ENCODE measurements at places on chromosomes 6 and 20. TPM values are rescaled to one million over a fixed set of nuclear protein-coding genes. Genes with fewer than 3 reads are reported as not detected.

PHACTR3 gene
- 7.3 TPM for total RNA-seq

DEF6 gene
- 89.0 TPM for total RNA-seq

COMMD7 gene
- 24.4 TPM for total RNA-seq

APCDD1L gene
- not detected for total RNA-seq

ADAM33 gene
- 4.8 TPM for total RNA-seq

GATA5 gene
- not detected for total RNA-seq

PLCB1 gene
- 21.2 TPM for total RNA-seq

MDFI gene
- not detected for total RNA-seq

ADGRB3 gene
- total RNA-seq: 1.5 TPM

TREML1 gene
- total RNA-seq: 5.6 TPM

SLC35D3 gene
- not detected for total RNA-seq

THBD gene
- 47.6 TPM for total RNA-seq

DDRGK1 gene
- total RNA-seq: 53.7 TPM

LATS1 gene
- 33.8 TPM for total RNA-seq

NR2E1 gene
- total RNA-seq: not detected

PRRT1 gene
- total RNA-seq: 1.5 TPM

ZFP57 gene
- 0.55 TPM for total RNA-seq

CRISP3 gene
- total RNA-seq: 0.91 TPM

LBP gene
- total RNA-seq: not detected

AVP gene
- not detected for total RNA-seq

SIRPD gene
- total RNA-seq: 2.6 TPM

DOK5 gene
- 0.73 TPM for total RNA-seq

COL9A3 gene
- total RNA-seq: 3.3 TPM

DLK2 gene
- total RNA-seq: 0.59 TPM

RTN4IP1 gene
- 5.2 TPM for total RNA-seq

SLC25A27 gene
- total RNA-seq: 11.3 TPM

EMILIN3 gene
- total RNA-seq: not detected

ZMYND8 gene
- total RNA-seq: 56.0 TPM

TMEM14B gene
- 63.0 TPM for total RNA-seq

KHDRBS2 gene
- total RNA-seq: 8.2 TPM
